ENCODE measurements at places on chromosomes 7 and 10.

DNA sequence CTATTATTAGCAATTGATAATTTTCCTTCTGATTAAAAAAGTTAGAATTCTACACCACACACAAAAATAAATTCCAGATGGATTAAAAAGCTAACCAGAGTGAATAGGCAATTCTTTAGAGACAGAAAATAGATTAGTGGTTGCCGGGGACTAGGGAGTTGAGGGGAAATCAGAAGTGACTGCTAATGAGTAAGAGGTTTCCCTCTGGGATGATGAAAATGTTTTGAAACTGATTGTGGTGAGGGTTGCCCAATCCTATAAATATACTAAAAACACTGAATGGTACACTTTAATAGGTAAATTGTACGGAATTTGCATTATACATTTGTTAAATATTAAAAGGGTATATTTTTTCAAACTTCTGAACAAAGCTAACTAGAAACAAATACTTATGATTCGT, 214.9 kb downstream of the GPAM start:
- no peak for DNase-seq

- DNase-seq, result no peak
These were observed 6.1 kb upstream of the PVRIG start for GRCh38 chr7:100213672-100214071.

GRCh38 chr7:87420173-87420572, 55.3 kb downstream of the ABCB4 start:
- DNase-seq, result no peak

GRCh38 chr10:115861455-115861854, 411.6 kb downstream of the GFRA1 start:
- no peak for DNase-seq

DNA sequence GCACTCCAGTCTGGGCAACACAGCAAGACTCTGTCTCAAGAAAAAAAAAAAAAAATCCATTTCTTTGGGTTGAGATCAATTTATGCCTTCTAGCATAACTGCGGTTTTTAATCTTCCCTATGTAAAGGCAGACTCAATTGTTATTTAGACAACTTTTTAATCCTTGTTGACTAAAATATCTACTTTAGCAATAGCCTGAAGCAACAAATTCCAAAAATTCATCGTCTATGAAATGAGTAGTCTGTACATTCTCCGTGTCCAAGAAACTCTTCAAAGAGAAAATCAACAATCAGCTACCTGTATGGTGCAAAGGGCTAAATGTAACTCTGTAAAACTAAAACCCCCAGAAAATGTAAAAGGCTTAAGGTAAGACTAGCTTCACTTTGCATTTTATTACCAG, 22.8 kb downstream of the LAMB1 start:
- DNase-seq, result no peak

- no peak for DNase-seq
These were observed 175.3 kb downstream of the MBL2 start for GRCh38 chr10:52597189-52597863.

DNA sequence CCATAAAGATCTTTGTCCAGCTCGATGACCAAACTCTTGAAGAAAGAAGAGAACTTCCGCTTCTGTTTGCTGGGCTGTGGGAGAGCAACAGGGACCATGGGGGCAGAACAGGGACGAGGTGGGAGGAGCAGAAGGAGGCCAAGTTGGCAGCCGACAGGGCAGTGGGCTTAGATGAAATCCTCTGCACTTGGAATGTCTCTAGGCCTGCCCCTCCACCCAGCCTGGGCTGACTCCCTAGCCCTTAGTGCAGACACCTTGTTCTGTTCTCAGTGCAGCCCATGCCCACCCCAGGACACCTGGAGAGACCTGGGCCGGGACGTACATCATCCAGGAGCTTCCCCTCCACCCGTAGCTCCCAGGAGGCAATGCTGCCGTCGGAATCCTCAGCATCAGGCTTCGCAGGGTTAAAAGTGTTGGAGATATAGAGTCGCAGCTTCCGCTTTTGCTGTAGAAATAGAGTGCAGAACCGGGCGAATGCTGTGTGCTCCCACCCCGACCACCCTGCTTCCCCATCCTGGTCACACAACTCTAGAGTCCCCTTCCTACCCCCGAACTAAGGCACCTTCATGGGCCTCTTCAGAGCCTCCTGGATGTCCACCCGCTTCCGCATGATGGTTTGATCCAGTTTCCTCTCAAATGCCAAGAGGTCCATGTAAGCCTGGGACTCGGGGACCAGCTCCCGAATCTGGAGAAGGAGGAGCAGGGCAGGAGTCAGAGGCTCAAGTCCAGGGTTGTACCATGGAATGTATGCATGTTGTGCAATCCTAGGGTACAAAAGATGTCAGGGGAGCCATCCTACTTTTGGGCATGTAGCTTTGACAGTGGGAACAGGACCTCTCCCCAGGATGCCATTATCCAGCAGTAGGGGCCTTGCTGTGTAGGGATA, 6.1 kb downstream of the SMARCD3 start:
- no peak for DNase-seq

GRCh38 chr7:66952343-66953043, 31.5 kb downstream of the TMEM248 start:
- no peak for DNase-seq

GRCh38 chr10:52318136-52318701, 4.1 kb downstream of the DKK1 start:
- no peak for DNase-seq

DNA sequence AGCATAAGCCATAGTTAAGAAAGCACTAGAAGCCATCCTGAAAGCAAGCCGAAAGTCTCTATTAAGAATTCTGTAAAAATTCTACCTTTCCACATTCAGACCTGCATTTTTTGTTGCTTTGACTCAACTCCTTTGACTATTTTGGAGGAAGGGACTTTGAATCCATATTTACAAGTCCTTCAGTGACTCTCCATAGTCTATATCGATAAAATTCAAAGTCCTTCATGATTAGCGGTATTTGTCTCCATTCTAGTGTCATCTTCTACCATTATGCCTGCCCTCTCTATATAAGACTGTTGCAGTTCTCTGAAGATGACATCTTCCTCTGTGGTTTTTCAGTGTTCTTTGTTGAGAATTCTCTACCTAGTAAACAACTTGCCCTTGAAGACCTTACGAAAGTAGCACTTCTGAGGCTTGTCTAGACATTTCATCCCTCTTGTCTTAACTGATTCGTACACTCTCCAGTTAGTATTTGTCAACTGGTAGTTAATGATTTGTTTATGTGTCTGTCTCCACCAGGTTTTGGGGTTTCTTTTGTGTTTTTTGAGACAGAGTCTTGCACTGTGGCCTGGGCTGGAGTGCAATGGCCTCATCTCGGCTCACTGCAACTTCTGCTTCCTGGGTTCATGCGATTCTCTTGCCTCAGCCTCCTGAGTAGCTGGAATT, 1.7 kb downstream of the CCSER2 start:
- DNase-seq, result no peak

DNA sequence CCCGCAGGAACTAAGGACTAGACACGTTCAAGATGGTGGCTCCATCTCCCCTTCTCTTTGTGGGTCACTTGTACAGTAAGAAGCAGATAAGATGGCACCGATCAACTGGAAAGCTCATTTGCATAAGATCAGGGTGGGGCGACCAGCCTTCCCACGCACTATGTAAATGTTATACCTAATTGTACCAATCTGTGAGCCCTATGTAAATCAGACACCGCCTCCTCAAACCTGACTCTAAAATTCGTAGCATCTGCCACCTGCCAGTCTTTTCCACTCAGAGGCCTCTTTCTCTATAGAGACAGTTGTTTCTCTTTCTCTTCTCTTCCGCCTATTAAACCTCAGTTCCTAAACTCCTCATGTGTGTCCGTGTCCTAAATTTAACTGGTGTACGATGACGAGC, 324.5 kb downstream of the PHF14 start:
- no peak for DNase-seq

DNA sequence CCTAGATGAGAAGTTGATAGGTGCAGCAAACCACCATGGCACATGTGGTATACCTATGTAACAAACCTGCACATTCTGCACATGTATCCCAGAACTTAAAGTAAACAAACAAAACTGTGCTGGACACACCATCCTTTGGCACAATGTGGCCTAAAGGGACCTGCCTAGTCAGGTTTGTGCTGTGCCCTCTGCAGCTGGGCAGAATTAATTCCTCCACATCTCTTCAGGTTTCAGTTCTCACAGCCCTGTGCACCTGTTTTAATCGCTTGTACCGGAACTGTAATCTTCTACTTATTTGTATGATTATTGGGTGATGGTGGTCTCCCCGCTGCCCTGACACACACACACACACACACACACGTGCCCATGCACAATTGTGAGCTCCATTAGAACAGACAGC, 252.7 kb downstream of the ACTR3B start:
- no peak for DNase-seq

DNA sequence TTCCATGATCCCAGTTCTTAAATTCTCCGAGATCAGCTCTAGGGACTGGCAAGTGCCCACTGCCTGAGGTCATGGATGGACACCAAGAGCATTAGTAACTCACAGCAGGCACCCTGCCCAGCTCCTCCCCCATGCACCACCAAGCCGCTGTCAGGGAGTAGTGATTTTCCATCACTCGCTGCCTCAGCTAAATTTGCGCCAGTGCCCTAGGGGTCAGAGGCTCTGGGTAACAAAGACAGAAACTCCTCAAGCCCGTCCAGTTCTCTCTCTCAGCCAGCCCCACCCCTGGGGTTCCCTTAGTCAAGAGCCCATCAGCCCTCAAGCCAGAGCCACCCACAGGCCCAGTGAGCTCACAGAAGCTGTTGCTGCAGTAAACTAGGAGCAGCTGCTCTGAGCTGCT, 30.0 kb downstream of the PAX2 start:
- DNase-seq, result no peak

- no peak for DNase-seq
These were observed 32.0 kb upstream of the STRIP2 start for GRCh38 chr7:129401967-129402860.

DNA sequence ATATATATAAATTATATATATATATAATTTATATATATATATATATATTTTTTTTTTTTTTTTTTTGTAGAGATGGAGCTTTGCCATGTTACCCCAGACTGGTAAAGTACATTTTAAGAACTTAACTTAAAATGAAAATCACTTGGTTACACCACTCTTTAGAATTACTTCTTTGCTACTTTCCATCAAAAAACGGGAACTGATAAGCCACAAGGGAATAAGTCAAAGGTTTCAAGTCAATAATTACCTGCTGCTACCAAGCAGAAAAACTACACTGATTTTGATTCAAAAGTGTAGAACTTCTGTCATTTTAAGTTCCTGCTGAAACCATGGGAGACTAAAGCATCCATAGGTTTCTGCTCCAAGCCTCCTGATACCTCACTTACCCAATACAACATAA, 12.2 kb downstream of the PPA1 start:
- no peak for DNase-seq

GRCh38 chr7:50664461-50664922, 99.3 kb upstream of the DDC start:
- DNase-seq, result no peak

DNA sequence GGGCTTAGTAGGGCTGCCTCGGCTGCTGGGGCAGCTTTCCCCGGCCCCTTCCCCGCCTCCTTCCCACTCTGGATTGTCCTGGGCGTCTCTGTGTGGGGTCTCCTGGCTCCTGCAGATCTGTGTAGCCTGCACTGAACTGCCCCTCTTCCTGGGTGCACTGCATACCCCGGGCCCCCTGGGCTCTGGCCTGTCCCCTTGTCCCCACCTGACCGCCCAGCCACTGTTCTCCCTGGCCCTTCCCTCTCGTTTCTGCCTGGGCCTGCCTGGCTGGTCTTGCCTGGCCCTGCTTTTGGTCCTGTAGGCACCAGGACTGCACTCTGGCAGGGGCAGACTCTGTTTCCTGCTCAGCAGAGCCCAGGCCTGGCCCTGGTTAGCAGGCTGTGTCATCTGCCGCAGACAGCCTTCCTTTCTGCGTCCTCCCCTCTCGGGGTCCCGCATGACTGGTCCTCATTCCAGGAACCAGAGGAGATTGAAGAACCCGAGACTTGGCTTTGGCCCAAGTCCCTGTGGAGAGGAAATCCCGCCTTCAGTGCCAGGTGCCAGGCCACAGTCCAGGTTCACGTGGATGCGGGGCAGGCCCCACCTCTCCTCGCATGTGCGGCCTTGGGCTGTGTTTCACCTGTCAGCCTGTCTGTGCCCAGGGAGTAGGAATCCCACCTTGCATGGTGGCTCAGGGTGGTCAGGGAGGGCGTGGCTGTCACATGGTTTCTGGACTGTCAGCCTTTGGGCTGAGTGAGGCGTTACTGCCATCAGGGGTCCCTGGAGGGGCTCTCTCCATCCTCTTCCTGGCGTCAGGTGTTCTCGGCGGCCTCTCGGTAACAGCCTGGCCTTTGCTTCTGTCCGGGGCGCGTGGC, 9.2 kb downstream of the INPP5A start:
- DNase-seq, result no peak

- no peak for DNase-seq
These were observed 1.1 kb upstream of the ACTA2 start for GRCh38 chr10:88953662-88954061.
